ENCODE measurements at places on chromosomes 2 and 18.

GRCh38 chr18:22613788-22614187, 196.1 kb upstream of the CTAGE1 start:
- no peak for ATAC-seq

DNA sequence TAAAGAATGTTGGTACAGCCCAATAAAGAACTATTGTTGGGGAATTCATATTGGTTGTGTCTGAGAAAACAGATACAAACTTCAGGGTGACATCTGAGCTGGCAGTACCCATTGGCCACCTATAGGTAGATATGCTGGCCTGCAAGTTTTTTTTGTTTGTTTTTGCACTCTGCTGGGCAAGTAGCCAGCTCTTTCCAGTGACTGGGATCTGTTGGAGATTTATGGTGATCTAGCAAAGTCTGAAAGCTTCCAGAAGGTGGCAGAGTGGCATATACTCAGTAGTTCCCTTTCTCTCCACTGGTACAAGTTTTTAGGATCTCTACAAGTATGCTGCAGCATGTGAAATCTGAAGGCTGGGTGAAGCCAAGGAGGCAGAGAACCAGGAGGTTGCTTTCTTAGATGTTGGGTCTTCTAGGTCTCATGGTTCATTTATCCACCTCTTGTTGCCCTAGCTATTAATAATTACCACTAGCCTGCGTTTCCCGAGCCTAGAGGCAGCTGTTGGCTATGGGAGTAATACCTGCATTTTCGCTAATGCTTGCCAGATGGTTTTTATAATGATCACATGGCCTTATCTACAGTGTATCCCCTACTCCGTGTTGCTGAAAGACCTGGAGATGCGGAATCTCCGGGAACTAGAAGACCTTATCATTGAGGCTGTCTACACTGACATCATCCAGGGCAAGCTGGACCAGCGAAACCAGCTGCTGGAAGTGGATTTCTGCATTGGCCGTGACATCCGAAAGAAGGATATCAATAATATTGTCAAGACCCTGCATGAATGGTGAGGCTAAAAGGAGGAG, 9.5 kb downstream of the COPS7B start:
- ATAC-seq = peak; percentile 95

DNA sequence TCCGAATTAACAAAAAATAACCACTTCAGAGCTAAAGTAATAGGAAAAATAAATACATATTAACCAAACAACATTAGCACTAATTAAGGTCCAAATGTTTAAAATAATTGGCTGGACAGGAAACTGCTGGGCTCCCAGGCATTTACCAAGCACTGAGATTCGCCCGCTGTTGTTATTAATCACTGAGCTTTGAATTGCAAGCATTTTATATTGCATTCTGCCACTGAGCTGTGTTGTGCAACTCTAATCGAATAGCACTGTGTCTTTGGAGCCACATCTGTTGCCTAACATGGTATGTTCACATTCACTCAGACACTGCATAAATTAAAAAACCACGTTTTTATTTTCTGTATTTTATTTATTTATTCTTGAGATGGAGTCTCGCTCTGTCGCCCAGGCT, 88.9 kb downstream of the SOWAHC start:
- no peak for ATAC-seq

- no peak for ATAC-seq
Measured at GRCh38 chr18:7548721-7549120, 18.4 kb upstream of the PTPRM start.

DNA sequence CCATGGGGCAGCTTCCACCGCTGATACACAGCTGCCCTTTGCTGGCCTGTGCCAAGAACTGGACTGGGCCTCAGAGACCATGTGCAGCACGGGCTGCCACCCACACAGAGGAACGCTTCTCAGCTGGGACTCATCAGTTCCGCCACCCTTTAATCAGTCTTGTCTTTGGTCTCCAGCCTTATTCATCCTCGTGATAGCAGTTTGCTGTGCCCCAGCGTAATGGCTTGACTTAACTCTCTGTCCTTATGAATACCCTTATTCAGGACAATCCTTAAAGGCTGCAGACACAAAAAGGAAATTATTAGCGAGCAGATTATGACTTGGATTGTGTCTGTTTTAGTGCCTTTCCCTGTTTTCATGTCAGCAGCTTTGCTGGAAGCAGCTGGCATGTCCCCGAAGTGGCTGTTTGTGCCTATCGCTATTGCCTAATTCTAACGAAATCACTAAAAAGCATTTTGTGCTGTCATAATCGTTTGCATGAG, 108.9 kb upstream of the DAPL1 start:
- peak; percentile 84 for ATAC-seq

DNA sequence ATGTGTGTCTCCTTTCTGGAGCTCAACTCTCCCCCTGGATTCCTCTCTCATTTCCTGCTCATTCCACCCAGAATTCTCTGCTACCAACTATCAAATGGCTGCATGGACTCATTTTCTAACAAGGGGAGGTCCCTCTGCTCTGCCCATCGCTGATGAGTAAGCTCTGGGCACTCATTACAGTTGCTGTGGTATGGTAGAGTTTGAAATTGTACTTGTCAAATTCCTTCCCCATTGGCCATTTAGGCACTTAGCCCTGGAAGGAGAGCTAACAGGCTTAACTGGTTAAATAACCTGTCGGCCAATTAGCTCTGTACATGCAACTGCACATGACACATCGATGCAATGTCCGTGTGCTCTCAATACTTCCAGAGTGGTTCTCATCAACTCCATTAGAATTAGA, 20.4 kb downstream of the COL6A3 start:
- no peak for ATAC-seq

GRCh38 chr2:181189951-181190350, 209.5 kb downstream of the UBE2E3 start:
- no peak for ATAC-seq

DNA sequence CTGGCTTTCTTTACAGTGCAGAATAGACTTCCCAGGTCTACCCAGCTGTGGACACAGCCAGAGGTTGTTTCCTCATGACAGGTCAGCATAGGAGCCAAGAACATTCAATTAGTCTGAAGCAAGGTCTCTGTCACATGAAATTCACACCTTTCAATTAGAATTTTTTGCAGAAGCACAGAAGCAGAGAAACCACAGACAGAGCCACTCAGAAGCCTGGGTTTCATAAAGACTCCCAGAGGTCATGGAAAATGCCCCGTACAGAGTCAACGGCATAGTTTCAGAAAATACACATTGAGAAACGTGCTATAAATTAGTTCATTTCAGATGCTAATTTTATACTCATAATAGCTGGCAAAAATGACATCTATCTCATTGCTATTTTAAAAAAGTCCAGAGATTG, 87.0 kb upstream of the TMEM200C start:
- no peak for ATAC-seq

- no peak for ATAC-seq
Measured at GRCh38 chr2:159098361-159098760, 129.9 kb downstream of the TANC1 start.

- ATAC-seq = no peak
Measured at GRCh38 chr18:12406371-12407111, 1.2 kb upstream of the PRELID3A start.

DNA sequence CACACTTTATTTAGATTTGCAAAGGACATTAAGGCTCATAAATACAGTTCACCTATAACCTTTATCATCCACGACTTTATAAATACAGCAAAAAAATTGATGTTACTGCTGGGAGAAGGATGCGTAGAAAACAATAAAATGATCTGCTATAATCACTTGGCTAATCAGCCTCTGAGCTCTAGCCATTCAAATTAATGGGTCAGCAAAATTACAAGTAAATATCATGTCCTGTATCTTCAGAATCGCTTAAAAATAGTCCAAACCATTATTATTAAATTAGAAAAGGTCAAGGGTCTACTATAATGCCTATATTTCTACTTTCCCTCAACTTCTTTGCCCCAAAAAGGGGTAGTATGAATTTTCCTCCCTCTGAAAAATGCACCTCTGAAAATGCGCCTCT, 40.3 kb downstream of the OLA1 start:
- ATAC-seq = no peak

- no peak for ATAC-seq
Measured at GRCh38 chr2:229821316-229821715, 100.5 kb downstream of the TRIP12 start.

- no peak for ATAC-seq
Measured at GRCh38 chr18:11529081-11529480, 80.3 kb upstream of the SLC35G4 start.

GRCh38 chr2:54516842-54517241, 60.7 kb downstream of the SPTBN1 start:
- no peak for ATAC-seq

GRCh38 chr2:191114403-191114886, 36.3 kb downstream of the STAT4 start:
- ATAC-seq = no peak

- ATAC-seq = peak; percentile 95
Measured at GRCh38 chr2:28276076-28276618, 116.5 kb upstream of the FOSL2 start.

DNA sequence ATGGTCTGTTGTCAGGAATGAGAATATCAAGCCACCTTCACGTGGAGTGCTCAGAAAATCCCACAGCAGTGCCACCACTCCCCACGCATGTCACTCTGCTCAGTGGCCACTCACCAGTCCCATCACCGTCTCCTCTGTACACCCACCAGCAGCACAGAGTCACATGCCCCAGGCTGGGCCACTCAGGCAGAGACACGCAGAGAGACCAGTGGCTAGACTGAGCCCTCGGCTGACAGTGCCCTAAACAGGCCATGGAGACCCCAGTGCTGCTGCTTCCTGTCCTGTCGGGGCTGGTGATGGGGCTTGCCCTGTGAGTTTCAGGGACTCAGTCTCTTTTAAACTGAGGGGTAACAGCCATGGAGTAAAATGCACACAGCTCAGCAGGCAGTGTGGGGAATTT, 25.9 kb downstream of the ODC1 start:
- ATAC-seq = no peak

DNA sequence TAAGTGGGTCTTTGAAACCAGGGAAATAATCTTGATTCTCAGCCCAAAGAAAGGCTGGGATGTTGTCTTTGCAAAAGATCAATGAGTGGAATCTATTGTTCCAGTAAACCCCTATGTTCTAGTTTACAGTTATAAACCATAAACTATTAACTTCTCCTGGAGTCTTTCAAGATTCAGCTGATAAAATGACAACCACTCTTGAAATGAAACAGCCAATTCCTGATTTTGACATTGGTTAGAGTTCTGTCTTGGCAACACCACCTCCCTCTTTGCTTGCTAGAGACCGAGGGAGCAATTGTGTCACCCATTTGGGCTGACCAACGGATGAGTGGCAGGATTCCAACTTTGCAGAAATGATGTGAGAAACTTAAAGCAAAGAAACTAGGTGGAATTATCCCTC, 746.9 kb downstream of the SLC4A3 start:
- peak; percentile 32 for ATAC-seq

- no peak for ATAC-seq
Measured at GRCh38 chr18:3902676-3903075, 452.7 kb downstream of the TGIF1 start.

GRCh38 chr18:5628512-5629255, 84.9 kb upstream of the EPB41L3 start:
- ATAC-seq = peak; percentile 11

DNA sequence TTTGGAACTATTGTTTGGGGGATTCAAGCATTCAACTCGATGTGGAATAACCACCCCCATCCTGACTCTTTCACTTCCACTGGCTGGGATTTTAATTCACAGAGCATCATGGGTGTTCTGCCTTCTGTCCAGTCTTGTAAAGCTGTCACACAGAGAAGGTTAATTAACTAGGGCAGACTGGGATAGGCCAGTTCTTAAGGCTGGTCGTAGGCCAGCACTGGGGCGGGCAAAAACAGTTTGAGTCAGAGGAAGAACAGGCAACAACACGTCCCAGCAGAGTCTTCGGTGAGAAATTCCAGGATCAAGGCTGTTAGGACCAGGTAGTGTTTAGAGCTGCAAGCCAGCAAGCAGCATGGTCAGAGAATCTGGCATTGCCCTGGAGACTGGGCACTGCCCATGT, 4.0 kb upstream of the RNF152 start:
- peak; percentile 67 for ATAC-seq

GRCh38 chr2:3442185-3442584, 62.7 kb downstream of the TRAPPC12 start:
- no peak for ATAC-seq

DNA sequence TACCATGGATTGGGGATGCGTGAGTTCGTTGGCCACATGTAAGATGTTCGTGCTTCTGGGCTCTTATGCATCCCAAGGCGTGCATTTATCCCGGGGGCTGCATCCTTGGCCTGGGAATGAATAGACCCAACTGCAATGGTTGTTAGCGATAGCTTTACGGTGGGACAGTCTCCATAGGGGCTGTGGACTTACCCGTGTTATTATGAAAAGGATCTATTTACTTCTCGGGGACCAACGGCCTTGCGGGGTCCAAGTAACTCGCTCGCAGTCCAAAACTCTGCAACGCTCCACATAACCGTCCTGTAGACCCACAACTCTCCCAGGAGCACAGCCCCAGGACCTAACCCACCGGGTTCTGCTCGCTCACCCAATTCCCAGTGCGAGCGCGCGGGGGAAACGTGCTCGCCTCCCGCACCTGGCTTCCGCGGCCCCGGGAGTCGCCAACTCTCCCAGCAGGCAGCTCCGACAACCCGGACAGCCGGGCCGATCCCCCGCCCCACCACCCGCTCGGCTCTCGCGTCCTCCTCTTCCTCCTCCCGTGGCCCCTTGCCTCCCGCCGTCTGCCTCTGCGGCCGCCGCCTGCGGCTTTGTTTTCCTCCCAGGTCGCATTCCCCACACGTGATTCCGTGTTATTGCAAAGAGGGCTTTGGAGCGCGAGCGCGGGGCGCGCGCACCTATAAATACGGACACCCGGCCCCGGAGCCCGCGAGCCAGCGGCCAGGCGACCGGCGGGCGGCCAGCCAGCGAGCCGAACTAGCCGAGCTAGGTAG, at the start of gene CABLES1:
Gene CABLES1 (plus strand): TSS at position 706 of the 770 bp plus-strand sequence. CDS start 278 bp downstream, outside the sequence.
- peak; percentile 24 for ATAC-seq

- no peak for ATAC-seq
Measured at GRCh38 chr2:98374958-98375570, 28.8 kb downstream of the CNGA3 start.

- peak; percentile 70 for ATAC-seq
Measured at GRCh38 chr18:3499501-3499900, 49.5 kb downstream of the TGIF1 start.

DNA sequence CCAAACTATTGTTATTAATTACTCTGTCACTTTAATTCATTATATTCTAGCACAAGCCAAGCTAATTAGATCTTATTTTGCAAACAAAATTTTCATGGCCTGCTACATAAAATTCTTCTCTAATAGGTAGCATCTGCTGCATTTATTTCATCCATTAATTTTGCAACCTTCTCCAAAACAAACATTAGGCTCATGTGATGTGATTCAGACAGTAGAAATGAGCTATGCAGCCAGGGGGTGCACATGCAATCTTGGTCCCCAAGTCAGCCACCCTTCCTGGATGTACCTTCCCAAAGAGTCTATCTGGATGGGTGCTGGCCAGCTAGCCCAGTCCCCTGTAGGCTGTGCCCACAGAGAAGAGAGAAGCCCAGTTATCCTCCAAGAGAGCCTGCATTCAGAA, 242.1 kb upstream of the OSR1 start:
- ATAC-seq = no peak

- no peak for ATAC-seq
Measured at GRCh38 chr2:190452433-190452832, 44.3 kb downstream of the MFSD6 start.

- ATAC-seq = no peak
Measured at GRCh38 chr2:191543708-191544107, 134.2 kb upstream of the NABP1 start.

- ATAC-seq = no peak
Measured at GRCh38 chr2:55451699-55452098, 32.0 kb upstream of the CCDC88A start.

All from SK-N-SH treated with all-trans-retinoic acid at 6 μM for 48 hours (cell line).